Esophagus squamous epithelium (tissue), 5 donors: ENCODE measurements at places on chromosomes 4 and X. TPM values are rescaled to one million over a fixed set of nuclear protein-coding genes. Genes with fewer than 3 reads are reported as not detected.

CT45A1 gene
- not detected for total RNA-seq

PCDH18 gene
- 20.4 TPM for total RNA-seq

PLRG1 gene
- total RNA-seq, result 49.0 TPM

- H3K27ac ChIP-seq, result no peak overlapping the region
- H3K4me1 ChIP-seq, result no peaks in the 10 kb centered on the region
- DNase-seq, result no peak
- H3K4me3 ChIP-seq, result no peak overlapping the region
Observed at GRCh38 chrX:151206871-151207270, 30.5 kb downstream of the GPR50 start.

DNA sequence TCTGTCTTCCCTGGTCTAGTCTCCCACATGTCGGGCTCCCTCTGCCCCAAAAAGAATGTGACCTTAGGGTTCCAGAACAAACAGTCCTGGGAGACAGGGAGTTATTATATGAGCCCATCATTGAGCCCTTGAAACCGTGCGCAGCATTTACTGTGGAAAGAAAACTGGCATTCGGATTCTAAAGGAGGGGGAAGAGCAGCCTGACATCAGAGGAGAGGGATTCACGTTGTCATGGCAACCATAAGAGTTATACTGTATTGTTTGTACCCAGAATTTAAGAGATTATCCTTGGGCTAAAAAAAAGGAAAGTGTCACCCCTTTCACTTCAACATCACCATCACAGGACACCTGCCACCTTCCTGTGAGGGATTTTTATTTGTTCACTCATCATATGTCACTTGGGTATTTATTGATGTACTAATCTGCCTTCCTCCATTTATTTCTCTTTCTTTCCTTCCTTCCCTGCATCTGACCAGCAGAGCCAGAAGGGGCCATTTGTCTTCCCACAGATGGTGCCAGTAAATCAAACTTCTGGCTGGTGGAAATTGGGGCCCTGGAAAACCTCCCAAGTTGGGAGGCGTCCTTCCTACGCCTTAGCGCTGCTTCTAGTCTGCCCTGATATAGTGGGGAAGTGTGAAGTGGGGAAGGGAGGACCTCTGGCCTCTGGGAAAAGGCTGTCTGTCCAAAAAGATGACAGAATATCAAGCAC is 64.9 kb upstream of the FRMPD3 start:
- H3K27ac ChIP-seq, result no peak overlapping the region
- H3K4me1 ChIP-seq, result no peaks in the 10 kb centered on the region

- no peak for DNase-seq
- no peak overlapping the region for H3K4me3 ChIP-seq
- H3K4me1 ChIP-seq, result no peaks in the 10 kb centered on the region
- H3K27ac ChIP-seq, result no peak overlapping the region
- H3K27me3 ChIP-seq, result no peaks in the 10 kb centered on the region
- H3K36me3 ChIP-seq, result no peaks in the 10 kb centered on the region
Observed at GRCh38 chrX:17009856-17010625, 63.6 kb downstream of the REPS2 start.

- H3K27me3 ChIP-seq, result no peaks in the 10 kb centered on the region
- H3K4me3 ChIP-seq, result no peak overlapping the region
- H3K4me1 ChIP-seq, result peaks cover 83% of the 10 kb centered on the region
- peaks cover 44% of the 10 kb centered on the region for H3K36me3 ChIP-seq
- H3K27ac ChIP-seq, result peak overlapping the region; percentile 77
- DNase-seq, result no peak
Observed at GRCh38 chr4:1212546-1213335, 36.2 kb downstream of the CTBP1 start.

DNA sequence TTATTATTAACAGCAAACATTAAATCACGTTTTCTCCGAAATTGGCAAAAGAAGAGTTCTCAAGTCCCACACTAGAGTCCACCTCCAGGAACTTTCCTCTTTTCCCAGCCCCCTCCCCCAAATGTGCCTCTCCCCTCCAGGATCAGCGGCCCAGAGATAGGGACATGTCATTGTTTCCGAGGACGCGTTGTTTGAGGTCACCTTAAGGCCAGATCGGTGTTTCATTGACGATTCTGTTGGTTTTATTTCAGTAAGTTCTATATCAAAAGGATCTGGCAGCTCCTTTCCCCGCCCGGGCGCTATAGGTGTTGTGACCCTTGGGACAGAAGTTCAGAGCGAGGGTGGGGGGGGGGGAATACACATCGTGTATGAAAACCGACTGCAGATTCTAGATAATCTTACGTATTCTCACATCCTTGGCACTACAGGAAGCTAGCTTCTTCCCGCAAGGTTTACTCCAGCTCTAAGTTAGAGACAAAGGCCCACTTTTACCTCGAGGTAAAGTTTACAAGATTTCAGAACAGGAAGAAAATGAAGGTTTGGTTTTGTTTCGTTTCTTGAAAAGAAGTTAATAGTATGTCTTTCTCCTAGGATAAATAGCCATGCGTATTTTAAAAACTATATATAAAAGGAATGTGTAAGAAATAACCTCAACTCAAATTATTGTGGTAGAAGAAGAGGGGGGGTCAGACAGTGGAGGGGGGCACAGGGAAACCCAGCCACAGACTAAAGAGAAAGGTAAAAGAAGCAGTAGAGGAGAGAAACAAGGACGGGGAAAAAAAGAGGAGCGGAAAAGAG is 739 bp upstream of the MSX1 start:
- no peak overlapping the region for H3K27ac ChIP-seq
- peaks cover 22% of the 10 kb centered on the region for H3K4me1 ChIP-seq
- H3K4me3 ChIP-seq, result no peak overlapping the region

DNA sequence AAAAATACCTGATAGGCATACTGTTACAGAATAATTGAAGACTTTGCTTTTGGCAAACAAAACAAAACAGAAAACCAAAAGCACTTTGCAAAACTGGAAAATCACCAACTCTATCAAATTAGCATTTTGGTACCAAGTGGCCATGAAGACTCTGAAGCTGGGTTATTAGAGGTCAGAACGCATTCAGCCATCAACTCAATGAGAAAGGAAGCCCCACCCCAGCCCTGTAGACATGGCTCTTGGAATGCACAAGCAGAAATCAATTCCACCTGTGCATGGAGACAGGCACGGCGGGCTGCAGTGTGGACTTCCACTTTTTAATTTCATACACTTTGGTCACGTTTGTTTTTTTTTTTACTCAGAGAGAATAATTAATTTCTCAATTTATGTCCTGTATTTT is 93.6 kb upstream of the DHX15 start:
- H3K4me3 ChIP-seq, result no peak overlapping the region
- no peaks in the 10 kb centered on the region for H3K36me3 ChIP-seq
- no peak overlapping the region for H3K27ac ChIP-seq
- no peak for DNase-seq
- no peaks in the 10 kb centered on the region for H3K27me3 ChIP-seq
- H3K4me1 ChIP-seq, result no peaks in the 10 kb centered on the region
